ENCODE measurements at places on chromosomes 1 and 21. TPM values are rescaled to one million over a fixed set of nuclear protein-coding genes. Genes with fewer than 3 reads are reported as not detected.

DNA sequence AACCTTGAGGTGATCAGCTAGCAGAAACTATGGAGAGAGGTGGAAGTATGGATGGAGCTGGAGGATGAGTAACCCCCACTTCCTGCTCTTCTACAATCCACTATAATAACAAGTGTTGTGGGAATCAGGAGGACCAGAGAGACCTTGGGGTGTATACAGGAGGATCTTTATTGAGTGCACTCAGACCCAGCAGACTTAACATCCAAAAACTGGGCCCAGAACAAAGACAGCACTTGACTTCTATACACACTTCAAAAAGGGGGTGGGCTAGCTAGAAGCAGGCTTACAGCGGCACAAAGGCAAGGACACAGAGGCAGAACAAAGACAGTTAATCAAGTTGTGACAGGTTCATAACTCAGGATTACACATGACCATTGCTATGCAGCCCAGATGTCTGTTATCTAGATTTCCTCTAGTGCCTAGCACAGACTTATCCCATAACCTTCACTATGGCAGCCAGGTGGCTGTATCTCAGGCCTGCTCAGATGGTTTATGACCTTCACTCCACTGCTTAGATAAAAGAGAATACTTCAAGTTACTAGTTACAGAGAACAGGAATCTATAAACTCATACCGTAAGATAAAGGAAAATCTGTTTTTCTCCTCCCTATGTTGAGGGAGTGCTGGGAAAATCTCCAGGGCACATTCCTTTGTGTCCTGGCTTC, 36.1 kb upstream of the PADI2 start:
- no peak for DNase-seq

- DNase-seq = no peak
Measured at GRCh38 chr1:42392255-42392654, 11.7 kb downstream of the RIMKLA start.

- no peak for DNase-seq
Measured at GRCh38 chr1:34655206-34655874, 99.5 kb upstream of the GJB5 start.

GRCh38 chr1:209643285-209644020, 8.8 kb downstream of the LAMB3 start:
- no peak for DNase-seq

DNA sequence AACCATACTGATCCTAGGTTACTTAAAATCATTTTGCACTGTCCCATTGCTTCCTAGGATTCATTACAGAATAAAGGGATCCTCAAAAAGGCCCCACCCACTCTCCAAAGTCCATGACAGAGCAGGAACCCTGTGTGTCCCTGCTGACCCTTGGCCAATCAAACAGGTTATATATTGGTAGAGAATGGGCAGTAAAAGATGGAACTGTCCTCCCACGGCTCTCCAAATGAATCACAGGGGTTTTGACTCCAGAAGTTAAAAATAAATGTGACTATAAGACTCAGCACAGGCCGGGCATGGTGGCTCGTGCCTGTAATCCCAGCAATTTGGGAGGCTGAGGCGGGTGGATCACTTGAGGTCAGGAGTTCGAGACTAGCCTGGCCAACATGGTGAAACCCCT, 65.5 kb downstream of the ACOT7 start:
- DNase-seq = no peak

DNA sequence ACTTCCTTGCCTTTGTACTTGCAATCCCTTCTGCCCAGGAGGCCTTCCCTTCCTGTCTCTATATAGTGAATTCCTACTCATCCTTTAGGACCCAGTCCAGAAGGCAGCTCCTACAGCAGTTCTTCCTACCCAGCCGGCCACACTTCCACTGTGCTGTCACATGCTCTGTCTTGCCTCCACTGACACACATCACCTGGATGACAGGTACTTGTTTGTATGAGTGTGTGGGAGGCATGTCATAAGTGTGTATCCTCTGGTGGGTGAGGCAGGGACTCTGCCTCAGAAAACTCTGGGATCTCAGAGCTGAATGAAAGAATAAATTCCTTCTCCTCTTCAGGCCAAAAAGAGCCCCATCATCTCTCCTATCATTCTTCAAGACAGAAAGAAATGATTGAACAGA, 5.1 kb upstream of the OSCP1 start:
- DNase-seq = no peak

DNA sequence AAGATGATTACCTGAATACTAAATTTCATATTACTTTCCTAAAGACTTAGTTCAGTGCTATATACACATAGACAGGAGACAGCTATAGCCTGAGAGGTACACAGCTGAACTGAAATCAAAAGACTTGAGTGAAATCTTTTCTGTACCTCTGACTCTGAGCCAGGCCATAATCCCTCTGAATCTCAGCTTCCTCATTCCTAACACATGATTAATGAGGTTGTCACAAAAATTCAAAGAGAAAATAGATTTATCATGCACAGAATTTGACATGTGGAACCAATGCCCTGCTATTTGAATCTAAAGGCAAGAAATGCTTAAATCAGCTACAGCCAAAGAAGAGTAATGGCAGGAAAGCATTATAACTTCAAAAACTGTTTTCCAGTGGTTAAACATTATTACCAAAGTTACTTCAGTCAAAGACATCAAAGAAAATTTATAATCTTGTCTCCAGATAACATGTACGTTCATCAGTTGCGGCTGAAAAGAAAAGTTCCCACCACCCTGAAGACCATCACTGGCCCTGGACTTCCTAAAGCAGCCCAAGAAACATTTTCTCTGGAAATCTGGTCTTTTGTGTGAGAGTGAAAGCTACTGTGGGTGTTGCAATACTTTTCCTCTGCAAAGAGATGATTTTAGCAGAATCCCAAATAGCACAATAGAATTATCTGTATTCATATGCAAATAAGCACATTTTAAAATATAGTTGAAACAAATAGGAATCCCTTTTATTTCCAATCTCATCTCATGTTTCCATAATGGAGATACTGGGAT, 13.8 kb upstream of the ATP1A1 start:
- no peak for DNase-seq

DNA sequence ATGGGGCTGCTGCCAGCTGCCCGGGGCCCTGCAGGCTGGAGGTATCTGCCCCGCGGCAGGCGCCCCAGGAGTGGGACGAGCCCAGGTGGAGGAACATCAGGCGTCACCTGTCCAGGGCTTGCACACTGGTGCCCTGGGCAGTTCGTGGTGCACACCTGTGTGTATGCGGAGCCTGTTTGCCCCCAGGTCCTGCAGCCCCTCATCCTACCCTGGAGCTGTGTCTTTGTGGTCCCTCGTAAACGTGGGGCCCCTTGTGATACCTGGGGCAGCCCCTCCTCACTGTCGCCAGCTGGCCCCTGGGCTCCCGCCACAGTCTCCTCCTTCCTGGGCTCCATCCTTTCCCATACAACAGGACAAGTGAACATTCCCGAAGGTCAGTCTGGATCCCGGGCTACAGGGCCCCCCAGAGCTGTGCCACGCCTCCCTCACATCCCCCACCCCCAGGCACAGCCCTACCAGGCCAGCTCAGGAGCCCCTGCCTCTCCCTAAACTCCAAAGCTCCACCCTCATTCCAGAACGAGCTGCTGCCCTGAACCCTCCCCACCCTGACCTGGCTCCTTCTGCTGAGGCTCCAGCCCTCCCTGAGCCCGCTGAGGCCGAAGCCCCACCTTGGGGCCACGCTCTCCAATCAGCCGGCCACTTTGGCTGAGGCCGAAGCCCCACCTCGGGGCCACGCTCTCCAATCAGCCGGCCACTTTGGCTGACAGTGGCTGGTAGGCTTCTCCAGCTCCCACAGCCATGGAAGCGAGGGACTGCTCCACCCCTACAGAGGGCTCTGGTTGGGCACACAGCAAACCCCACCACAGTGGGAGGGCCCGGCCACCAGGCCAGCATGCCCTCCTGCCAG, 42.6 kb downstream of the UBE2G2 start:
- no peak for DNase-seq

Gene ADARB1
- total RNA-seq = 34.3 TPM

Gene ALX3
- total RNA-seq = not detected

Gene TPTE
- total RNA-seq = not detected

Gene VHLL
- total RNA-seq = 0.78 TPM

Gene DCDC2B
- not detected for total RNA-seq

Gene HNRNPCL2
- not detected for total RNA-seq
